ENCODE measurements at places on chromosomes 13 and 19.

GRCh38 chr13:73800011-73800410 is 334.2 kb downstream of the KLF12 start:
- DNase-seq = no peak

GRCh38 chr19:33734913-33735312 is 61.8 kb upstream of the KCTD15 start:
- no peak for DNase-seq

- no peak for DNase-seq
Measured at GRCh38 chr13:75307370-75307949, 174.5 kb downstream of the TBC1D4 start.

DNA sequence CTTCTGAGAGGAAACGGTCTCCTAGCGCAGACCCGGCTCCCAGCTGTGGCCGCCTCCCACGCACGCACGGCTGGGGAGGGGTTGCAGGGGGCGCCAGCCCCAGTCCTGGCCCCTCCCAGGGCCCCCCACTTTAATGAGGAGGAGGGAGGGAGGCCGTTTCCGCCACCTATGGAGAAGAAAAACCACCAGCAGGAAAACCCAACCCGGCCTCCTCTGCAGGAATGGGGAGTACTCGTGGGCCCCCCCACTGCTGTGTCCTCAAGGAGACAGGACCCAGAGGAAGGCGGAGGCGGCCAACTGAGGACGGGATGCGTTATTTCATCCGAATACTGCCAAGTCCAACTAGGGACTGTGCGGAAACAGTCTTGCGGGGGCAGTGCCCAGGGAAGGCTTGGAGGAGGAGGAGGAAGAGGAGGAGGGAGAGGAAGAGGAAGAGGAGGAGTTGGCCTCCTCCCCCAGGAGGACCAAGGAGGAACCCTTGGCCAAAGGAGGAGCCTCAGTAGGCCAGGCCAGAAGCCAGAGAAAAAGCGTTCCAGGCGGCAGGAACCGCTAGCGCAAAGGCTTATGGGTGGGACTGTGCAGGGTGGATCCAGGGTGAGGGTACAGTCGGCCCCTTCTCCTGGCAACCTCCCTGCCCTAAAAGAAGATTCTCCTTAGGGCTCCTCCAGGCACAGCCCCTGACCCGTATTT is 3.9 kb upstream of the SSBP4 start:
- DNase-seq = no peak

DNA sequence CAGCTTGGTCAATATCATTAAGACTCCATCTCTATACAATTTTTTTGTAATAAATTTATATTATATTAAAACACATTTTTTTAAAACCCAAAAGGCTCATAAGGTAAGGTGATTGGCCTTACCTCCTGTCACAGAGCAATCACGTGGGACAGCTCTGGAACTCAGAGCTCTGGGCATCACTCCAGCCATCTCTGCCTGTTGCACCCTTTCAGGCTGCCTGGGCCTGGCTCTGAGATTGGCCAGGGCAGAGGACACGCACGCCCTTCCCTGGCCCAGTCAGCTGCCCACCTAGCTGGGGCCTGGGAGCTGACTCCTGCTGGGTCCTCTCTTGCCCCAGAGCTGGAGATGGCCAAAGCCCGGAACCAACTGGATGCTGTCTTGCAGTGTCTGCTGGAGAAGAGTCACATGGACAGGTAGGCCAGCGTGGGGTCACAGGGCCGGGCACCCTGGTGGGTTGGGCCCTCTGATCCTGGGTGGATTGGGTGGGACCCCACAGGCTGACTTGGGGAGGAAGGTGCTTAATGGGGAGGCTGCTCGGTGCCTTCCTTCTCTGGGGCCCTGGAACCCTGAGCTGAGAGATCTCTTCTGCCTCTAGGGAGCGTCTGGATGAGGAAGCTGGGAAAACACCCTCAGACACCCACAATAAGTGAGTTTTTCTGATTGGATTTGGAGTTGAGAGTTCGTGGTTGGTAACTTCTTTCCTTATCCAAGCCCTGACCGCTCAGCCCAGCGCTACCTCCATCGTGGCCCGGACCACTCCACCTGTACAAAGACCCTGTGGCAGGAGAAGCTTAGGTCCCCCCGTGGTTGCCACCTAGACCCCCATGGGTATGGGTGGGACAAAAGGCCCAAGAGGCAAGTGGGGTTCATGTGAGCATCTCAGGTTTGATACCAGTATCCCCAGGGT is 3.7 kb downstream of the LIN37 start:
- DNase-seq = no peak

DNA sequence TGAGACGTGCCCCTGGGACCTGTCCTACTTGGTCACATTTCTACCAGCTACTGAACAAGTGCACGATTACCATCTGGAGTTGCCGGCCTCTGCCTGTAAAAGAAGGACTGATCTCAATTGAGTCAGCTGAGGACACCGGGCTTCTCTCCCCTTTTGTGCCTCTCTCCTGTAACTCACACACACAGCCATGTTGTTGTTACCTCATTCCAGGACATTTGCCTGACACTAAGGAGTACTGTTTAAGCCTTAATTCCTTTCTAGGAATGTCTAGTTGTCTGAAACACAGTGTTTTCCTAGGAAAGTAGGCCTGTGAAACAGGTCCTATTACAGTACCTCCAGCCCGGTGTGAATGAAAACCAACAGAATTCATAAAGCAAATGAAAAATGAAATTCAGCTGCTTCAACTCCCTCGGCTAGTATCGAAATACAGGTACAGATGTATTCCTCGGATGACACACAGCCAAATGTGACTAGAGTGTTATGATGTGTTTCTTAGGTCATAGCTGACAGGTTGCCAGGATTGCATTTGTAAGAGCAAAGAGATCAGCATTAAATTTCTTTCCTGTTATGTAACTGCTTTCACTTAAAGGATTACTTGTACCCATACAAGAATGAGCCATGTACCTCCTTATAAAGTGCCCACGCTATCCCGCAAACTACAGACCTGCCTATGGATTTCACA is 152.0 kb upstream of the IRS2 start:
- no peak for DNase-seq

GRCh38 chr13:113168211-113168610 is 9.8 kb downstream of the PROZ start:
- no peak for DNase-seq

- DNase-seq = no peak
Measured at GRCh38 chr13:40178130-40178529, 488.3 kb downstream of the FOXO1 start.

DNA sequence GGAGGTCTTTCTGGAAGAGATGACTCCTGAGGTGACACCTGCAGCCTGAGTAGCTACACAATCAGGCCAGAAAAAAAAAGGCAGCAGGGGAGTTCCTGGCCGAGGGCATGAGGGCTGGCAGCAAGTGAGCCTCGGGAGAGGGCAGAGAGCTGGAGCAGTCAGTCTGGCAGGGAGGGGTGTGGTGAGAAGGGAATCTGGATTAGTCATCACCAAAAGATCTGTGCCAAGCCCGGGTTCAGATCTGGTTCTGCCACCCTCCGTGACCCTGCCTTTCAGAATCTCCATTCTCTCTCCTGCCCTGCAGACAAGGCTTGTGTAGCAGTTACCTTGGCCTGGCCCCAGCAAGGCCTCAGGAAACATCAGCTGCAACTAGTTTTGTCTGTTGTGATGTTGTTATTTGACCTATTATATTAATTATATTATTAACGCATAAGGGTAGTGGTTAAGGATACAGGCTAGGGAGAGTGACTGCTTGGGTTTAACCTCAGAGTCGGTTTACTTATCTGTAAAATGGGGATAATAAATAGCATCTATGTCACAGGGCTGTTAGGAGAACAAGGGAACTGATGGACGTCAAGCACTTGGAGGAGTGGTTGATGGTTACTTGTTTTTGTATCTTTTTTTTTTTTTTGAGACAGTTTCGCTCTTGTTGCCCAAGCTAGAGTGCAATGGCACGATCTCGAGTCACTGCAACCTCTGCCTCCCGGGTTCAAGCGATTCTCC is 2.7 kb upstream of the CAPNS1 start:
- peak; percentile 41 for DNase-seq

- DNase-seq = no peak
Measured at GRCh38 chr13:24341439-24341838, 32.1 kb downstream of the C1QTNF9 start.

- DNase-seq = no peak
Measured at GRCh38 chr13:67855741-67856238, 625.7 kb upstream of the PCDH9 start.

- DNase-seq = peak; percentile 14
Measured at GRCh38 chr19:16660763-16661479, at the start of gene TMEM38A. TSS of gene TMEM38A (plus strand) at chr19:16661139. CDS start at chr19:16661218, 79 bp downstream.

GRCh38 chr13:66530686-66531085 is 699.5 kb downstream of the PCDH9 start:
- no peak for DNase-seq

DNA sequence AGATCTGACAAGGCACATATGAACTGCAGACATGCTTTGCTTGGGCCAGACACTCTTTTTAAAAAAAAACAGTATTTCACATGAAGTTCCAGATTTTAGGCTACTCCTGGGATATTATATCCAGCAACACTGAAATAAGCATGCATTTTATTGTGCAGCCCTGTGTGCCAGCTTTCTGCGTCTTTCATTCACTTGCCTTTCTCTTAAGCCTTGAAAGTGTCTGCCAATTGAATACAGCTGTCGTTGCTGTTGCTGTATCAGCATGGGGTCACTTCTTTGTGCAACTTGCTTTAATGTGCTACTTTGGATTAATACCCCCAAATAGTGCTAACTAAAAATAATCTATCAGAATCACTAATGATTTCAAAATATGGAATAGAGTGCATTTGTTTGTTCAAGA is 657.8 kb downstream of the SLITRK6 start:
- DNase-seq = no peak

- DNase-seq = no peak
Measured at GRCh38 chr19:30932854-30933253, 416.4 kb downstream of the TSHZ3 start.

- no peak for DNase-seq
Measured at GRCh38 chr19:29128203-29128602, 84.7 kb downstream of the UQCRFS1 start.

- no peak for DNase-seq
Measured at GRCh38 chr19:2715470-2716274, 5.5 kb downstream of the DIRAS1 start.

GRCh38 chr19:49553451-49554271 is 25.9 kb downstream of the RCN3 start:
- DNase-seq = peak; percentile 83

- no peak for DNase-seq
Measured at GRCh38 chr19:16351133-16351809, 26.6 kb downstream of the KLF2 start.

DNA sequence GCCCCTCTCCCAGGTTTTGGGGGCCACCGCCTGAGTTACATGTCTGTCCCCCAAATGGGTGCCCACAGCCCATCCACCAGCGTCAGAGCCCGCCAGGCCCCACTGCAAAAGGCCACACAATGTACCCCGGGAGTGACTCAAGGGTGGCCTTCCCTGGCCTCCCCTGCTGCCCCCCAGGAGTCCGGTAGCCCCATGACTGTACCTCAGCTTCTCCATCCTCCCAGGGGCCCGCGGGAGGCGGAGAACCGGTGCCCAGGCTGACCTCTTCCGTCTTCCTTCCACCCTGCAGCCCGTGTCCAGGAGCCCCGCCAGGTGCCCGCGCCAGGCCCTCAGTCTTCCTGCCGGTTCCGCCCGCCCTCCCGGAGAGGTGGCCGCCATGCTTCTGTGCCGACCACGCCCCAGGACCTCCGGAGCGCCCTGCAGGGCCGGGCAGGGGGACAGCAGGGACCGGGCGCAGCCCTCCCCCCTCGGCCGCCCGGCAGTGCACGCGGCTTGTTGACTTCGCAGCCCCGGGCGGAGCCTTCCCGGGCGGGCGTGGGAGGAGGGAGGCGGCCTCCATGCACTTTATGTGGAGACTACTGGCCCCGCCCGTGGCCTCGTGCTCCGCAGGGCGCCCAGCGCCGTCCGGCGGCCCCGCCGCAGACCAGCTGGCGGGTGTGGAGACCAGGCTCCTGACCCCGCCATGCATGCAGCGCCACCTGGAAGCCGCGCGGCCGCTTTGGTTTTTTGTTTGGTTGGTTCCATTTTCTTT is 10.3 kb downstream of the CBARP start:
- DNase-seq = no peak

GRCh38 chr19:31220540-31220939 is 128.7 kb downstream of the TSHZ3 start:
- DNase-seq = peak; percentile 59

GRCh38 chr19:31749231-31749630 is 400.0 kb upstream of the TSHZ3 start:
- no peak for DNase-seq

- DNase-seq = peak; percentile 52
Measured at GRCh38 chr19:39110263-39110967, 15.2 kb upstream of the PAK4 start.

GRCh38 chr19:4576016-4576933 is 16.8 kb upstream of the SEMA6B start:
- DNase-seq = peak; percentile 69

- DNase-seq = no peak
Measured at GRCh38 chr19:39544911-39545310, 5.0 kb upstream of the EID2 start.

GRCh38 chr19:39223703-39224279 is 19.7 kb upstream of the SYCN start:
- no peak for DNase-seq

DNA sequence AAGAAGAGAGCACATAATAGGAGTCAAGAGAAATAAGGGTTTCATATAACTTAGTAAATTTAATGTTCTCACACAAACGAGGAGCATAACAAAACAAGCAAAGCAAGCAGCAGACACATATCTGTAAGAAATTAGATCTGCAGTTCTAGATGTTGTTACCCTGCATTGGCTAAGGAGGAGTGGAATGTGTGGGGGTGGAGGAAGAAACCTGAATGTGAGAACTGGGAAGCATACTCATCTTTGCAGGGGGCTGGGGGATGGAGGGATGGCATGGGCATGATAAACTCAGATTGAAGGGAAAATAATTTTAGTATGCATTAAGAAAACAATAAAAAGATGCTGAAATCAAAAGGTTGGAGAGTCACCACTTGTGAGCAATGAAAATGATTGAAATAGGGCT is 255.0 kb downstream of the LIG4 start:
- no peak for DNase-seq

DNA sequence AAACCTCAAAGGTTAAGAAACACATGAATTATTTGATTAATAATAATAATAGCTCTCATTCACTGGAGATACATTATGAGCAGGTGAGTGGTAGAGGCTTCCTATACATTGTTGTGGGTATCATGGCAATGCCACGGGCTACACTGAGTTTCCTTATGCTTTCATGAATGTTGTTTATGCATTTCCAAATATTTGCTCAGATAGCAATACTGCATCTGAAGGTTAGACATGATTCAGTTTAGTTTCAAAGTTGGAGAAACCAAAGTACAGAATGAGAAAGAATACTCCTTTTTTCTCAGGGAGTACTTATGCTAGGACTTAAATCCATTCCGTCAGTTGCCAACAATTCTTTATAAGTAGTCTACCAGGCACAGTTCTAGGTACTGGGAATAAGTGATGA is 108.5 kb downstream of the FRY start:
- no peak for DNase-seq

- no peak for DNase-seq
Measured at GRCh38 chr13:98451676-98452470, 125.0 kb downstream of the STK24 start.

All from activated CD4-positive, alpha-beta T cell treated with anti-CD3 and anti-CD28 coated beads, Interleukin-2, amount 50 U/mL, for 16 hours (primary cell).